Temporal lobe (tissue), 4 donors: ENCODE measurements at places on chromosomes 5 and 9. TPM values are rescaled to one million over a fixed set of nuclear protein-coding genes. Genes with fewer than 3 reads are reported as not detected.

Gene FGF10
- 1.7 TPM for total RNA-seq

Gene FAM221B
- not detected for total RNA-seq

Gene TEK
- 6.1 TPM for total RNA-seq

Gene CCNB1
- 14.0 TPM for total RNA-seq
